Substantia nigra (tissue), 51 donors: ENCODE measurements at places on chromosomes 2 and 18.

- no peak for DNase-seq
Measured at GRCh38 chr18:64097497-64097896, 51.4 kb downstream of the LINC00305 start.

GRCh38 chr2:163182764-163183354, 344.3 kb upstream of the KCNH7 start:
- DNase-seq, result no peak

DNA sequence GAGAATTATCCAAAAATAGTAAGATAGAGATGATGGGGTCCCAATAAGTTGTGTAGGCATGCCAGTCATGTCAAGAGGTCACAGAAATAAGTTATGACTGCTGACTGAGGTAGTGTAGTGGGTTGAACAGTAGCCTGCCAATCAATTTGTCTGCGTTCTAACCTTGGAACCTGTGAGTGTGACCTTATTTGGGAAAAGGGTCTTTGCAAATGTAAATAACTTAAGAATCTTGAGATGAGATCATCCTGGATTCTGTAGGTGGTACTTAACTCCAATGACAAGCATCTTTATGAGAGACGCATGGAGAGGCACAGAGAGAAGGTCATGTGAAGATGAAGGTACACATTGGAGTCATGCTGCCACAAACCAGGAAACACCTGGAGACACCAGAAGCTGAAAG, 31.0 kb downstream of the ACVR1 start:
- DNase-seq, result no peak

- DNase-seq, result no peak
Measured at GRCh38 chr18:2036086-2036485, 535.2 kb downstream of the METTL4 start.

DNA sequence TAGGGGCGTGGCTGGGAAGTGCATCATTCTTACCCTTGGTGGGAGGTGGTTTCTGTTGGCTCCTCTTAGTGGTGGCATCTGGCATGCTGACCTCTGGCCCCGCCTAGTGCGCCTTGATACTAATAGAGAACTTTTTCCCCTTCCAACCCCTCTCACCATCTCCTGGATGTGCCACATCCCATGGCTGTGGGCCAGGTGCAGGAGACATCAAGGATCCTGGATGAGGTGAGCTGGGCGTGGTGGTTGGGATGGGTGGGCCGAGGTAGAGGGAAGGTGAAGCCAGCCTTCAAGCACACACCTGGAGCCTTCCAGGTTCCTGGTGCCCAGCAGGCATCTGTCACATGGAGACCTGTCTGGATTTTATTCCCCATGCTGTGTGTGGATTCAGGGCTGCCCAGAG, 149.2 kb downstream of the DYSF start:
- DNase-seq, result no peak

- DNase-seq, result no peak
Measured at GRCh38 chr2:234044157-234044556, 6.3 kb upstream of the SPP2 start.

DNA sequence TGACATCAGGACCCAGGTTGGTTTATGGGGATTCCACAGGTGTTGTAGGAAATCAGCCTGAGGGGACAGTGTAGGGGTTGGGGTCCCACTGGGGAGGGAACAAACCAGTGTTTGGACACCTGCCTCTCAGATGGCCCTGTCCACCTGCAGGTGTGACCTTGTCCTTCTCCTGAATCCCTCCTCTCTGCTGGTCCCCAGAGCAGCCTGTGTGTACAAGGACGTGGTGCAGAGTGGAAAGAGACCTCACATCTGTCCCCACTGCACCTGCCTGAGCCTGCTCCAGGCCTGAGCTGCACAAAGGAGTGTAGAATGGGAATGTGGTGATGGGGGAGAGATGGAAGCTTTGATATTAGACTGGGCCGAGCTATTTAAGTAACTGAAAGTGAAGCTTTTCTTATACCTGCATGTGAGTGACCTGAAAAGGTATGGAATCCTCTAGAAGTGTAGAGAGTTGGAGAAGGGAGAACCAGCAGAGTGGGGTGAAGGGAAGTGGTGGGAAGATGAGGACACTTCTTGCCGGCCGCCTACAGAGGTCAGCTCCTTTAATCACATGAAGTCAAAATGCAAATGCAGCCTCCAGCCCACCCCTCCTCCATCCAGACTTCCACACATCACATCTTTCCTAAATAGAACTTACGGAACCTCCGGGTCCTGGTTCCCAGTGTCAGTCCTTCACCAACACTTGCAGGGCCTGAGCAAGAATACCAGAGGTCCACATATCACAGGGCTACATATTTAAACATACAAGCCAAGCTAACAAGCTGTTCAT, 89.3 kb upstream of the SMAD2 start:
- no peak for DNase-seq

- no peak for DNase-seq
Measured at GRCh38 chr18:652131-652530, 5.3 kb upstream of the TYMS start.

GRCh38 chr2:148948868-148949267, 73.8 kb downstream of the KIF5C start:
- DNase-seq, result no peak

DNA sequence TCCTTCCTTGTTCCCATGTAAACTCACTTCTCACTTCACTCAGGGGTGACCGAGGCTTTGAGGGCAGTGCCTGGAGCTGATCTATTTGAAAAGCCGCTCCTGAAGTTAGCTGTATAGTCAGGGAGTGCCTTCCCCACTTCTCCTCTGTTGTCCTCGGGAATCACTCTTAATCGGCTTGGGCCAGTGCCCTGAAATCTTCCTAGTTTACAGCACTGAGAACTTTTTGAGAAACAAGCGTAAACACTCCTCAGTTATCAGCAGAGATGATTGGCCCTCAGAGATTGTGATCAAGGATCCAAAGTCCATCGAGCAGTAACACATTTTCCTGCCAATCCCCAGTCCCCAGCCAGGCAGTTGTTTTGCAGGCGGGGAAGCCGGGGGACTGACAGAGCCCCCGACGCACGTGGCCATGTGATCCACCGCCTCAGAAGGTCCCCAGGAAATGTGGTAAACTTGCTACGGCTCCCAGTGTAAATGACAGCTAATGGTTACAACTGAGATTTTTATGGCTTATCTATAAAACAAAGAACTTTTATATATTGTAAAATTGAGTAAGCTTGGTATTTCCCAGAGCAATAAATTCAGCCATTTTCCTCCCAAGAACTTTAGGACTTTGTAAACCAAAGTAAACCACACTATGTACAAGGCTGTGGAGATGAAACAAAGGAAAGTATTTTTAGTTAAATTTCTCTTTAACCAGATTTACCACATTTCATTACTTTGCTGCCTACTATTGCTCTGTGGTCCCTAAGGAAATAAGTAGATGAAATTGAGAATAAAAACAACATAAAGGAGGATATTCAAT, 53.5 kb downstream of the C18orf63 start:
- no peak for DNase-seq

- no peak for DNase-seq
Measured at GRCh38 chr2:236631281-236631855, 61.7 kb downstream of the ACKR3 start.

DNA sequence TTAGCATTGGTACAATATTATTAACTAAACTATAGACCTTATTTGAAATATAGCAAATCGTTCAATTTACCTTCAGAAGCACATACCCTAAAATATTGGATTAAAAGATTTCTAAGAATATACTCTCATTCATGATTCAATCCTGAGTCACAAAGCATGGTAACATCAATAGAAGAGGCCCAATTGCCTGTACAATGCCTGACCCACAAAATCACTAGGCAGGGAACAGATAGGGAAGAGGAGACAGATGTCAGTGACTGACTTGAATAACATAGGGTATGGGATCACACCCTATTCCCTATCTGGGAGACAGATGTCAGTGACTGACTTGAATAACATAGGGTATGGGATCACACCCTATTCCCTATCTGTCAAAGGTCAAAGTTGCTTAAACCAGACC, 611.6 kb upstream of the VRK2 start:
- DNase-seq, result no peak

- DNase-seq, result no peak
Measured at GRCh38 chr2:143968860-143969259, 551.1 kb downstream of the ZEB2 start.

GRCh38 chr2:55165626-55166025, 66.5 kb downstream of the CLHC1 start:
- DNase-seq, result no peak

DNA sequence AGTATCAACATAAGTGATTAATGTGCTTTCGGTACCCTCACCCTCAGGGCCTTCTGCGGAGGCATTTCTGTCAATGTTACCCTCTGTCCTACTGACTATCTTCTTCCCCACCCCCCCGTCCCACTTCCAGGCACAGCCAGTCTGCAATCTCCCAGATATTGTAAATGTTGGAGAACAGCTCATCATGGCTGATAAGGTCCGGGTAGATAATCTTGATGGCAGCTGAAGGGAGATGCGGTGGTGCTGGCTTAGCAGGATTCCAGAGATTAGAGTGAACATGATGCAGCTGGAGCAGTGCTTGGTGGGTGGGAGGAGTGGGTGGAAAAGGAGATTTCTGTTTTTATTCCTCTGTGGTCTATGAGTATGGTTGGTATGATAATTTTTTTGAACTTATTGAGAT, 15.5 kb downstream of the GTF2A1L start:
- DNase-seq, result no peak

DNA sequence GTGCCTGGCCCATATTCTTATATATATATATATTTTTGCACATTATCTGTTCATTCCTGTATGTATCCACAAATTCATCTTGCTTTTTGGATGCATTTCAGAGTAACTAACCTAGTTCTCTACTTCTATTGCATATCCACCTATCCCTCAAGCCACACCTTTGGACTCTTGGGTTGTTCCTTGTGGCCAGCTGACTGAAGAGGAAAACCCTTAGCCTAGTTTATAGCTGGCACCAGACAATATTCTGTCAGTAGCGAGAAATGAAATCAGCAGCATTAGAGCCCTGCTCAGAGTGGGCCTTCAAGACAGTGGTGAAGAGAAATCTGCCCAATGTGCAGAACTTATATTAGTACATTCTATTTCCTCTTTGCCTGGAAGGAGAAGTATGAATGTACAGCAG, 19.6 kb upstream of the ALMS1 start:
- DNase-seq, result no peak

- peak; percentile 50 for DNase-seq
Measured at GRCh38 chr2:148876595-148877402, 1.8 kb downstream of the KIF5C start.

DNA sequence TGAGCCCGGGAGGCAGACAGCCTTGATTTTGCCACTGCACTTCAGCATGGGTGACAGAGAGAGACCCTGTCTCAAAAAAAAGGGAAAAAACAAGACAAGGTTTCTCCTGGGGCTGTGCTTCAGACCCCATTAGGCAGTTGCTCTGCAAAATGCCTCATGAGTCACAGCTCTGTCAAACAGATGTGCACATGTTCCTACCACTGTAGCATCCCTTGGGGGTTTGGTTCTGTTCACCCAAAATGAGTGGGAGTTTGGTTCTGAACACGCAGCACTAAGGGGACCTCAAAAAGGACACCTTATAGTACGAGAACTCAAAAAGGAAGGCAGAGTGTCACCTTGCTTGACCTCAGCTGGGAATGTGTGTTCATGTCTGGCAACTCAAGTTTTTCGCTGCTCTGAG, 134.9 kb downstream of the RPIA start:
- no peak for DNase-seq

DNA sequence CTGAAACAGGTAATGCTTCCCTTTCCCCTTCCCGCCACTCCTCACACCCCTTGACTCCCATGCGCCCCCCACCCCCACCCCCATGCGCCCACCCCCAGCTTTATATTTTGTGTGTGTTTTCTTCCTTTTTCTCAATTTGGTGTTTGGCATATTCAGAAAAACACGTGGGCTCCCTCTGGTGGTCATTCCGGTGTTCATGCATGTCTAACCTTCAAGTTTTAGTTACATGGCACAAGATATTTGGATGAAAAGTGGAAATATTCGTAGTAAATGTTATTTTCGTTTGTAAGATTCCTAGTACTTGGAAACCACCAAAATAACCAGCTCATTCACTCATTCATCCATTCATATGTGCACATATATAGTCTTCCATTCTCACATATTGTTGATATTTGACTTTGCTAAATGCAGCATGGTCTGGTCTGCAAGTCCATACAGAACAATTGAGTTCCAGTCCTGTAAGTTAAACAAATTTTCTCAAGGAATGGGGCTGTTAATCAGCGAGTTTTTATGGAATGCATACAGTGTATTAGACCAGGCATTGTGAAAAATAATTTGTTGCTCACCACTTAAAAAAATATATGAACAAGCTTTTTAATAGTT, 143.6 kb upstream of the MAP3K20 start:
- DNase-seq, result peak; percentile 39

DNA sequence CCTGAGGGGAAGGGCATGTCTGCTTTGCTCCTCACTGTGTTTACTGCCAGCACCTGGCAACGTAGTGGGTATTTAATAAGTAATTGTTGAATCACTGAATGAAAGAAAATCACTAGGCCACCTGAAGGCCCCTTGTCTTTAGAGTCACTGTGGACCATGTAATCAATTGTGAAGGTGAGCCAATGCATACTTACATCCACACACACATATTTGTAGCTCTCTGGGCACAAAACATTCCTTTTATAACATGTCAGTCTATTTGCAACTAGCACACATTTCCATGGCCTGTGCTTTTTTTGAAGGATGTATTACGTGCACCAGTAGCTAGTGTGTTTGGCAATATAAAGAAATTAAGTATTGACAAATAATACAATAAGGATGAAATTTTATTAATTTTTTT, 11.2 kb downstream of the ATP8B1 start:
- no peak for DNase-seq

DNA sequence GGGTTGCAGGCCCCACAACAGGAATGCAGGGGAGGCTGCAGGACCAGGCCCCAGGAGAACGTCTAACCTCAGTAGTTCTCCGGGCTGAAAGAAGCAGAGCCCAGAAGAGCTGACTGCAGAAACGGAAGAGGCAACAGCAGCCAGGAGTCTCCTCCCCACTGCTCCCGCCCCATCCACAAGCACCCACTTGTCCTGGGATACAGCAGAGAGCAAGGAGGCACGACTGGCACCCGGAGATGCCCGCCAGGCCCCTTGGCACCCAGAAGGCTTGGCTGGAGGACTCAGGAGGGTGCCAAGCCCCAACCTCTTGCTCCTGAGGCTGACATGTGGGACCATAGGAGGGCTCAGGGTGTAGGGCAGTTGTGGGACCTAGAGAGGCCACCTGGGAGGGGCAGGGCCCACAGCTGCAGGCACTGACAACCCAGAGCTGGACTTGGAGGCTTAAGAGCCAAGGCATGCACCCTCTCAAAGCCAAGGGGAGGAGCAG, 29.0 kb upstream of the TNS1 start:
- DNase-seq, result no peak

GRCh38 chr2:190746971-190747761, 98.3 kb downstream of the NAB1 start:
- DNase-seq, result no peak

GRCh38 chr2:35932276-35932963, 423.2 kb upstream of the CRIM1 start:
- DNase-seq, result no peak

DNA sequence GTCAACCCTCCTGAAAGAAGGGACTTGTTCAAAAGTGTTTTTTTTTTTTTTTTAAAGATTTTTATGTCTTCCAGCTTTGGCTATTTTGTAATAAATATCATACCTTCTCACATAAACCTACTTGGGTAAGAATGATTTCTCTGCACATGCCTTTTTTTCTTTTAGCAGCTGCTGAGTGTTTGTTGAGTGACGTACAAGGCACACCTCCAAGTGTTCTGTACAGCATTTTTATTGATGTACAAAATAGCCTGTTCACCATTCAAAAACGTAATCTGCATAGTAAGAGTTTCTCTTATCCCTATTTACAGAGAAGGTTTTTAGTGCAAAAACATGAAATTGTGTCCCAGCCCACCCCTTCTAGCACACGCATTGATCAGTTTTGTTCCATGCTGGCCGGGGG, 77.6 kb downstream of the MEP1B start:
- DNase-seq, result no peak
